ENCODE measurements at places on chromosomes 3 and 15. TPM values are rescaled to one million over a fixed set of nuclear protein-coding genes. Genes with fewer than 3 reads are reported as not detected.

Gene HES1
- total RNA-seq, result 5.0 TPM

DNA sequence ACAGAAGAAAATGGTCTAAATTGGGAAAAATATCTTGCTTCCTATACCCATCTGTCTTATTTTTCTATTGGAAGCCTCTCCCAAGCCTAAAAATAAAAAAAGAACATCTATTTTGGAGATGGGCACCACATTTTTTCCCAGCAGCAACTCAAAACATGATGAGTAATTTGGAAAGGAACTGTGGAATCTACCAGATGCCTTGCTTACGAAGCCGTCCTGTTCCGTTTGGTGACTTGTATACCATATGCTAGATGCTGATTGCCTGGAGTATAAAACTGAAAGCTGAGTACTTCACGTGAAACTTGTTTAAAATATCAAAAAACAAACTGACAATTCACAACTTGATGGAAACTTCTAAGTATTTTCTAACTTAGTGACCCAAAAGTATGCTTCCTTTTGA is 491.0 kb downstream of the ROBO2 start:
- no peak for DNase-seq

DNA sequence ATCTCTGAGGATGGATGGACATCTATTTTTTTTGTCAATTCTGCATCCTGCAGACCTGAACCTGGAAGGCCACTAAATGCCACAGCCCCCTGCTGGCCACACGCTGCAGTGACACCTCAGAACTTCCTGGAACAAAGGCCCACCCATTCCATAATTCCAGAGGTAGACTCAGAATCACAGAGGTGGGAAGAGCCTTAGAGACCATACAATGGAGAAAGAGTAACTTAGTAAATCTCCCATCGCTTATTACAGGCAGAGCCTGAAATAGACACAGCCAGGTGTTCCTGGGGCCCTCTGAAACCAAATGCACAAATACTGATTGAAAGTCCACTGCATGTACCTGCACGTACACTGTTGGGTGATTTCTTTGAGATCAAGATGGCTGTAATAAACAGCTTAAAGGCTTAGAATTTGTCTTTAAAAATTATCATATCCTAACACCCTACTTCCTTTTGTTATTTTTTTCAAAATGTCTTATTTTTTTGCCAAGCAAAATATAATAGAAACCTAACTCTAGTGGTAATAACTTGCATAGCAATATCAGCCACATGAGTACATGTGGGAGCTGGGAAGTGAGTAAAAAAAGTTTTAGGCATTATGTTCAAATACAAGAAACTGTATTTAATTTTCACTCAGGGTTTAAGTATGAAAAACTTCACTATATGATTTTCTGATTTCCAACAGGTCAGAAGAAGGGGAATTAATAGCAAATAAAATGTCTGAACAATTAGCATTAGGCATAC is 62.7 kb downstream of the EOMES start:
- no peak for DNase-seq

- no peak for DNase-seq
These were observed 32.7 kb downstream of the CADM2 start for GRCh38 chr3:84991422-84991900.

Measured in activated B cell treated with CpG ODN at 0.5 μM for 24 hours (primary cell).